Activated CD4-positive, CD25-positive, alpha-beta regulatory T cell (primary cell): ENCODE measurements at places on chromosomes 5 and 9.

DNA sequence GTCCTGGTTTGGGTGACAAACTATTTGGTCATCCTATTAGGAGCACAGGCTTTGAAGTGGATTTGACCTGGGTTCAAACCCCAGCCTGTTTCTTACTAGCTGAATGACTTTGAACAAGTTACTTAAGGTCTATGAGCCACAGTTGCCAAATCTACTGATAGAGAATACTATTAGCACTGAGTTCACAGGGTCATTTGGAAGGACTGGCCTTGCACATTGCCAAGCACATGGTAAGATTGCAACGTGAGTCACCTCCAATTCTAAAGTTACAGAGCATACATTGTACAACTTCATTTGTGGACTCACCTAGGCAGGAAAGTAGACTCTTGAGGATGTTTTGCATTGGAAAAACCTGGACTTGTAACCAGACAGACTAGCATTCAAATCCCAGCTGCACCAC, 38.9 kb downstream of the MFAP3 start:
- no peak for DNase-seq

- DNase-seq, result no peak
These were observed 130.8 kb downstream of the MUSK start for GRCh38 chr9:110799396-110799795.

DNA sequence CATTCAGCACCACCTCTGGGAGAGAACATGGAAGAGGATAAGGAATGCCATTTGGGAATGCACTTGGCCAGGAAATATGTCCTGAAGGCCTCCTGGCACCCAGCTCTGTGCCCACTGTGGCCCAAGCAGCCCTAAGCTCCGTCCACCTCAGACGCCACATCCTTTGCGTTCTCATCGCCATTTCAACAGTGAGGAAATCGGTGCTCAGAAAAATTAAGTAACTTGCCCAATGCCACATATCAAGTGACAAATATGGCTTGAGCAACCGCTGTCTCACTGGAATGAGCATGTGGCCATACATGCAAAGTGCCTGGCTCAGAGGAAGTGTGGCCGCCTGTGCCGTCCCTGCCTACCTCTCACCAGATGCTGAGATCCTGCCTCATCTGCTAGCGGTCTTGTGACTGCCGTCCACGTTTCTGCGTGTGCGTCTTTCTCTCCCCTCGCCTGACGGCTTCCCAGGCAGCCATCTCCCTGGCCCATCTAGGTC, 984 bp upstream of the DOK3 start:
- DNase-seq, result no peak

DNA sequence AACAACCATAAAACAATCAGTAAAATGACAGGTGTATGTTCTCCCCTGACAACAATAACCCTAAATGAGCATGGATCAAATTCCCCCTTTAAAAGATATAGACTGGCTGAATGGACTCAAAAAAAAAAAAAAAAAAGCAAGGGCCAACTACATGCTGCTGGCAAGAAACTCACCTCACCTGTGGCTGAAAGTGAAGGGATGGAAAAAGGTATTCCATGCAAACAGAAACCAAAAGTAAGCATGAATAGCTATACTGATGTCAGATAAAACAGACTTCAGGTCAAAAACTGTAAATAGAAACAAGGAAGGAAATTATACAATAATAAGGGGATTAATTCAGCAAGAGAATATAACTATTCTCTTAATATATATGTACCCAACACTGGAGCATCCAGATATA, 54.2 kb upstream of the SSBP2 start:
- no peak for DNase-seq

DNA sequence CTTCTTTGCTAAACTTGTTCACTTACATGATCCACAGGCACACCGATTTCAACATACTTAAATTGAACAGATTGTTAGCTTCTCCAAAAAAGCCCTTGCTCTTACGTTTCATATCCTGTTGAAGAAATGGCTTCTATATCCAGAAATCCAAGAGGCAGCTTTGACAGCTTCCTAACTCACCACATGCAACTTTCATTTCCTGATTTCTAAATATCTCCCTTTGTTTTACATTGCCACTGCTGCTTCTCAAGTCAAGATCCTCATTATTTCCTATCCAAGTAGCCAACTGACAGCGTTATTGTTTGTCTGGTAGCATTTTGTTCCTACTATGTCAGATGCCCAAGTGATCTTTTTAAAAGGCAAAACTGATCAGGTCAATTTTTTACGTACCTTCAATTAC, 913.2 kb upstream of the TYRP1 start:
- no peak for DNase-seq

- DNase-seq, result no peak
These were observed 80.8 kb downstream of the ZNF608 start for GRCh38 chr5:124665625-124666024.

DNA sequence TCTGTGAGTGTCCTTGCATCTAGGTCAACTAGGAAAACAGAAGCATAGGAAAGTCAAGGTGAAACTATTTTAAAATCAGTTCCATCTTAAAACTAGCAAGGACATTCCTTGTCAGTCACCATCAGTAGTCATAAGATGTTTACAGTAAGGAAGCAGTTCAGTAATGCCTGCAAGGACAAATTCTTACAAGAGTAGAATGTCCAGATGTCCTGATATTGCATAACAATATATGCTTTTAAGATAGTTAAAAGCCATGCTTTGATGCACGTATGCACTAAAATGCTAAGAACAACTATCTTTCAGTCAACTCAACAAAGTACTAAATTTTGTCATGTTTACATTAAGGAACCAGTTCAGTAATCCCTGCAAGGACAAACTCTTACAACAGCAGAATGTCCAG, 11.3 kb upstream of the SVEP1 start:
- DNase-seq, result no peak

GRCh38 chr9:104780796-104781395, 17.0 kb downstream of the NIPSNAP3B start:
- no peak for DNase-seq

- peak; percentile 32 for DNase-seq
These were observed 15.4 kb downstream of the CCL28 start for GRCh38 chr5:43396762-43397304.

GRCh38 chr5:115815006-115815692, 1.3 kb downstream of the CDO1 start:
- no peak for DNase-seq

DNA sequence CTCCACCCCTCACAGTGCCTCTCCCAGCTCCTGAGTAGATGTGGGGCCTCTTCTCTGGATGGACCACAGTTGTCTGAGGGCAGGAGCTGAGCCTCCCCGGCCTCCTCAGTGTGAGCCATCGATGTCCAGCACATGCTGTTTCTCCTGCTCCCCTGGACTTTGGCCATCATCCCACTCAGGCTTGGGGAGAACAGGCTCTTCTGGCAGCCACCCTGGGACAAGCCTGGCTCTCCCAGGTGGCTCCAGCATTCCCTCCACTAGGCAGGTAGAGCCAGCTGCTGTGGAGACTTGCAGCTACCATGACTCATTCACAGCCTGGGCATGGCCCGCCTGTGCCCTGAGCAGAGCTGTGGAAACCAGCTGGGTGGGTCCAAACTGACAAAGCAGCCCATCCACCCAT, 77.0 kb downstream of the CSNK1A1 start:
- DNase-seq, result no peak

DNA sequence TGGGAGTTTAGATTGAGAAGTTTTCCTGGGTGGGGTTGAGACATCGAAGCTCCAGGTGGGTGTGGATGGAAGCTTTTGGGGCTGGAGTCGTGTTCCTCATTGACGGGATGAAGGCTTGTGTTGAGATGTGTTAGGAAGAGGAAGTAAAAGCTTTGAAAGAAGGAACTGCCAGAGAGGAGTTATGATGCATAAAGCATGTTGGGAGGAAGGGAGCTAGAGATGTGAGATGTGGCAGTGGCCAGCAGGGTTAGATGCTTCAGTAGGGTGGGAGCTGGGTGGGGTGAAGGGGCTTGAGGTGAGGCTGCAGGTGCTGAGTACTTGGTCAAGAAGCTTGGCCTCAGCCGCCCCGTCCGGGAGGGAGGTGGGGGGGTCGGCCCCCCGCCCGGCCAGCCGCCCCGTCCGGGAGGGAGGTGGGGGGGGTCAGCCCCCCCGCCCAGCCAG, 56.7 kb downstream of the HSPA4 start:
- DNase-seq, result no peak

DNA sequence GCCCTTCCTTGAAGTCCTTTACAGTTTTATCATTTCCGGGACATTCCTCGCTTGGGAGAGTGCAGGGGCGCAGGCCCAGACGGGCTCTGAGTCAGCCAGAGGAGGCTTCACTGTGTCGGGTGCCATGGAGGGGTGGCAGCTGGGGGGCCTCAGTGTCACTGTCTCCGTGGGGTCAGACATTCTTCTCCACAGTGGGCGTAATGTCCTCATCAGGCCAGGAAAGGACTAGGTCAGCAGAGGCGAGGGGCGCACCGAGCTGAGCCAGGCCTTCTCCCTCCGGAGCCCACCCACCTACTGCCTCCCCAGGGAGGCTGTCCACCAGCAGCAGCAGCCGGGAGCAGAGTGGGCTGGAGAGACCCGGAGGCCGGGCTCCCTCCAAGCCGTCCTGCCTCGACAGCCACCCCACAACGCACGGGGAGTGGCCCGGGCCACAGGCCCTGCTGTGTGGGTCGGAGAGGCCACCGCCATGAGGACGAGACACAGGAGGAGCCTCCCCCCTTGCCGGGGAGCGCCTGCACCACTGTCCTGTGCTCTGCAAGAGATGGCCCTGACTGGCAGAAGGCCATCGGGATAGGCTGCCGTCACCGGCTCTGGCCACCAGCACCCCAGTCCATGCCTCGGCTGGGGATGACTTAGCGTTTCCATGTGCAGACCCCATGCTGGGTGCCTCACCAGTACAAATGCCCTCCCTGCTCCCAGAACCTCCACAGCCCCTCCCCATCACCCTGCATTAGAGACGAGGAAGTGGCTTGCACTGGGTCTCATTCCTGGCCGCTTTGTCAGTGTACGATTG, 26.5 kb downstream of the SARDH start:
- DNase-seq, result no peak

- no peak for DNase-seq
These were observed 8.6 kb downstream of the SUSD3 start for GRCh38 chr9:93066978-93067603.

DNA sequence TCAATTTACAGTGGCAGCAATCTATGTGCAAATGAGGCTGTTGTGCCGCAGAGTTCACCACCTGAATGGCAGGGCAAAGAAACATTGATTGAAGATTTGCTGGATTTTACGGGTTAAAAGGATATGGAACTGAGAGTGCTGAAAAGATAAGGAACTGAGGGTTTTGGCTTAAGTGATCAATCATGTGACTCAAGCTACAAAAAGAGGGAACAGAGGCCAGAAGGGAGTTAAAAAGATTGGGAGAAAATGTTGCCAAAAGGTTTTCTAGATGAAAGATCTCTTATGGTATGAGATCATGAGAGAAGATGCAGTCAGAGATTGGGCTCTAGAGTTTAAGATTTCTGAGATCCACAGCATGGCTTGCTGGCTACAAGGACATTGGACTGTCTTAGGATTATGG, 7.9 kb upstream of the RIMOC1 start:
- DNase-seq, result no peak

DNA sequence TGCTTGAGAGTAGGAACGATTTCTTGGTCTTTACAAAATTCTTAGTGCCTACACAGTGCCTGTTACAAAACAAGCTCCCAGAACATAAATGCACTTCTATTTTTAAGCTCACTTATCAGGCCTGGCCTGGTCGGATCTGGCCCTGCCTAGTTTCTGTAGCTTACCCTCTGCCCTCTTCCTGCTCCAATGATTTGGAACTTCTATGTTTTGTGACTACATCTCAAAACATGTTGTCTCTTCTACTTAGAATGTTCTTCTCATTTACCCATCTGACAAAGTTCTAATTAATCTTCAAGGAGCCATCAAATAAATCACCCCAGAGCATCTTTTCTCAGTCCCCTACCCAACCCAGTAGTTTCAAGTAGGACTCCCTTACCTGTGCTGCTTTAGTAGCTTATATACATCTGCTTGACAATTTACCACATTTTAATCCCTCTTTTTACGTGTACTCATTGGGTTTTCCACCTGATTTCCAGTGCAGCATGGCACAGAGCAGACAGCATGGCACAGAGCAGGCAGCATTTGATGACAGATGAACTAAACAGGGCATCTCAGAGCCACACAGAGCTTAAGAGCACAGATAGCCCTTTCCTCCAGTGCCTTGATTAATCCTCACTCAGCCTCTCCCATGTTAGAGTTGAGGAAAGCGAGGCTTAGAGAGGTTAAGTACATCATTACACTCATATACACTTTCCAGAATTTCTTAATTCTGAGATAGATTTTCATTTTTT, 171.9 kb downstream of the MAPKAP1 start:
- DNase-seq, result no peak
